ENCODE measurements at places on chromosomes 1 and 21.

DNA sequence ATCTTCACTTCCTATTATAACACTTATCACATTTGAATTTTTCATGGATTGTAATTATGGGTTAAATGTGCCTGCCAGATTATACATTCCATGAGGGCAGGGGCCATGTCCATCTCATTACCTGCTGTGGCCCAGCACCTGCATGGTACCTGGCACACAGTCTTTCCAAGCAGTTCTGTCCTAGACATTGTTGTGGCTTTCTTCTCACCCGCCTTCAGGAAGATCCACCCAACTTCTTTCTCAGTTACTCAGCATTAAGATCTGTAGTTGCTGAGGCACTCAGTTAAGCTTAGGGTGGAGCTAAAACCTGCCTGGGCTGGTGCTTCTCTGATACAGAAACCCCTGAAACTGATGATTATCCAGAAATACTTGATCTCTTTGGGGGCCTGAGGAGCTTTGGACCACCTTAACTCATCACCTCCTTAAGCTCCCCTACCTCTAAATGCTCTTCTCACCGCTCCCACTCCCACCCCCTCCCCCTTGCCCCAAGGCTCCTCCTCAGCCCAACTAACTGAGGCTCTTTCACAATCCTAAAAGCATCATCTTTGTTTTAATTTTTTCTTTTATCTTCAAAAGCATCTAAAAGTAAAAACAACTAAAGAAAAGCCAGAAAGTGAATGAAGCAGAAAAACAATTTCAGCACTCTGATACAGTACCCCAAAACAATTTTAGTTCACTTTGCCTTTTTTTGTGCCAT, 190.6 kb downstream of the FGGY start:
- no peak for DNase-seq

DNA sequence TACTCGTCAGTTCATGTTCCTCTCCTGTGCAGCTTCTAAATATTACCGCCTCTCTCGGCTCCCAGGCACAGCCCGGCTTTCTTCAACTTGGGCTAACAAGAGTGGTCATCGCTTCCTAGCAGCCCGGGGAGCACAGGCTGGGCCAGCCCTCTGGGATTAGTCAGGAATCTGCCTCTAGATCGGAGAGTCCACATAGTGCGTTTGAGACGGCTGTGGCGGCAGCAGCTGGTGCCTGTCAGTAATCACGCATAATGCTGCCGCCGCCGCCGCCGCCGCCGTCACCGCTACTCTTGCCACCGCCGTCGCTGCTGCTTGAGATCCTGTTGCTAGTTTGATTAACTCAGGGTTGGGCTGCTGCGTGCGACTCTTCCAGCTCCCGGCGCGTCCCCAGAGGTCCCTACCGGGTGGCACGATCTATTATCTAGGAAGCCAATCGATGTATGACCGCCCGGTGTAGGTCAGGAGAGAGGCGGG, at the start of gene RXRG:
Gene RXRG, minus strand, starts transcription at position 230 of the 474 bp plus-strand sequence. CDS start 233 bp downstream, outside the sequence.
- DNase-seq = peak; percentile 3

GRCh38 chr1:157035121-157035520, 10.4 kb downstream of the ARHGEF11 start:
- no peak for DNase-seq

GRCh38 chr21:36350282-36350910, 30.4 kb downstream of the MORC3 start:
- peak; percentile 37 for DNase-seq

- no peak for DNase-seq
Measured at GRCh38 chr1:63969441-63969901, 195.7 kb downstream of the ROR1 start.

DNA sequence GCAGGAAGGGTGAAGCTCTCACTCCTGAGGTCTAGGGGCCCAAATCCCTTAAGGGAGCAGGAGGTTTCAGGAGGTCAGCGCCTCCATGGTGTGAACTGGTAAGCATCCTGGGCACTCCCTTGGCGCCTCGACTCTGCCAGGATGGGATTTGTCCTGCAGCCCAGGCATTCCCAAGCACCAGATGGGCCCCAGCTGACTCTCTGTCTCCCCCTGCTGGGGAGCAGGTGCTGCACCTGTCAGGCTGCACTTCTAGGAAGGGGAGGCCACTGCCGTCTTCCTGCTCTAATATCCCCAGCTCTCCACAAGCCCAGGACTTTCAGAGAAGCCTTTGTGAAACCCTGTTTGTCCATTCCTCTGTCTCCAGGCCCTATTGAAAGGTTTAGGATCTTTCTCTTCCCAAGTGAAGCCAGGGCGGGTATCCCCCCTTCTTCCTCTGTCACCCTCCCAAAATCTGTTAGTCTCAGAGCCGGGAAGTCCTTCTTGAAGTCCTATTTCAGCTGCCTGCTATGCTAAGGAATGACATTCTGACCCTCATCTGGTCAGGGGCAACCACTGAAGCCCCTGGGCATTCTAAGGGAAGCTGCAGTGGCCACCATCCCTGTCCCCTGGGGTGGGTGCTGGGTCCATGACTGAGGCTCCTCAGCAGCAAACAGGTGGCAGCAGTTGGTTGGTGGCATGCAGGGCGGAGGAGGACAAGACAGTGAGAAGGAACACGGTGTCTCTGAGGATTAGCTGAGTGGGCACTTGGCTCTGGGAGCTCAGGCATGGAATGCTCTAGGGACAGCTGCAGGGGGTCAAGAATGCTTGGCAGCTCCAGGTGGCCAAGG, 3.2 kb downstream of the MYBPH start:
- DNase-seq = peak; percentile 50

DNA sequence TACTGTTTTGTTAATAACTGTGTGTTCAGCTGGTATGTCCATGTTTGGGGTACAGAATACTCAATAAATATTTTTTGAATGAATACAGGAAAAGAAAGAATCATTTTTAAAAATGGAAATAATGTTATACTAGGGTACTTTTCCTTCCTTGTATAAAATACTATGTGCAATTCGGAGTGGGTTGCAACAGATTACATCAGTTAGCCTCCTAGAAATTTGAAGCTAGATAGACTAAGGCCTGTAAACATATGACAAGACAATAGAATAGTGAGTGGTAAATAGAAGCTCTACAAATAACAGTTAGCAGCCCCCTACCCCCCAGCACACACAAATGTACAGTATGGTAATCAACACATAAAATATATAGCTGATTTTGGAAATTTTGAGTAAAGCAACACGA, 195.9 kb downstream of the KCNT2 start:
- DNase-seq = no peak

DNA sequence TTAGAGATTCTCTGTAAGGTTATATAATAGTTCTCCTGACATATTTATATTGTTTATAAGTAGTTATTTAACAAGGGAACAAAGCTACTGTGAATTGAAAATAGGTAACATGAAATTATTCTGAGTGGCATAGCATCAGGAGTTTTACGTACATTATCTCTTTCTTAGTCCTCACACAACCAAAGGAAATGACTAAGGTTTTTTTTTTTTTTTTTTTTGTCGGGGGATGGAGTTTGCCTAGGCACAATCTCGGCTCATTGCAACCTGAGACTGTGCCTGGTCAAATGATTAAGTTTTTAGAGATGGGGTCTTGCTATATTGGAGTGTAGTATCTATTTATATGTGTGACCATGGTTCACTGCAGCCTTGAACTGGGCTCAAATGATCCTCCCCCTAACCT, 24.9 kb downstream of the TMED5 start:
- DNase-seq = no peak

DNA sequence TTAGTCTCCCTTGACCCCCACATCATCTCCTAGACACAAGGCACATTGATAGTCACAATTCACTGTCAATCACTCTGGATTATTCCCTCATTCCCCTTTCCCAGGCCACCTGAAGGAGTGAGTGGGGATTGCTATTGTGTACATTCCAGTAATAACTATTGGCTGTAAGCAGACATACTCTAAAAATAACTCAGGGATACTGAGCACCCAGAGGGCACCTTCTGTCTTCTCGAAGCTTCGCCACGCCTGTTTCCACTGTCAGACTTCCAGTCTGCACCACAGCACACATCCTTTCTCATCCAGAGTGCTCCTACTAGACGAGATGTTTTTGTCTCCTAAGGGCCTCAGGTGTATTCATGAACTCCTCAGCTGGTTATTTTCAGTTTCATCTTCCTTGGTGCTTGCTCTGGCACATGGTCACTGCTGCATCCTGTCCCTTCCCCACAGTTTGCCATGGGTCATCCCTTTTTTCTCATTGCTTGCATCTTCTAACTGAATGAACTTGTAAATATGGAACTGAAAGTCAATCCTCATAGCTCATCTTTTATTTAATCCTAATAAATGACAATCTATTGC, 848 bp upstream of the APOBEC4 start:
- no peak for DNase-seq

DNA sequence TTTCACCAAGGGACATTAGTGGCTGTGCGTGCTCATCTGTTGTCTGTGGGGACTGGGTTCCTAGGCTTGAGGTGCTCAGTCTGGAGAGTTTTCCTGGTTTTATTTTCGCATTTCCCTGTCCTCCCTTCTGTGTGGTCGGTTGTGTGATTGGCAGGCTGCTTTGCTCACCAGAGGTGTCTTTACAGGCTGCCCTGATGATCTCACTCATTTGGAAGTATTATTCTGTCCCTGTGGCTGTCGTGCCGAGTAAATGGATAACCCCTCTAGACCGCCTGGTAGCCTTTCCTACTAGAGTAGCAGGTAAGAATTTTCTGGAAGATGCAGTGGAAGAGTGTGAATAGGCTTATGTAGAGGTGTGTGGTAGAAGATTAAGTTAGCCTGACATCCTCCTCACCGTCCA, 44.1 kb upstream of the HMGN1 start:
- no peak for DNase-seq

DNA sequence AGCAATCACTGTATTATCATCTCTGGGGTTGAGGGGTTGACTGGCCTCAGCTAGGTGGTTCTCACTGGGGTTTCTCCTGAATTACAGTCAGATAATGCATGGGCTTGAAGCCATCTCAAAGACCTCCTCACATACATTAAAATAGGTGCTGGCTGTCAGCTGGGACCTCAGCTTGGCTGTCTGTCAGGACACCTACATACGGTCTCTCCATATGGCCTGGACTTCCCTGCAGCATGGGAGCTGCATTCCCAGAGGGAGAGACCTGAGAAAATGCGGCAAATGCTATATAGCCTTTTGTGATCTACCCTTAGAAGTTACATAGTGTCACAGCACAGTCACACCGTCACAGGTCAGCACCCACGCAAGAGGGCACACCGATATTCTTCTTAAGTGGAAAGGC, 93.6 kb downstream of the TSEN15 start:
- DNase-seq = no peak

- peak; percentile 40 for DNase-seq
Measured at GRCh38 chr1:19433719-19433998, 51.7 kb downstream of the CAPZB start.

DNA sequence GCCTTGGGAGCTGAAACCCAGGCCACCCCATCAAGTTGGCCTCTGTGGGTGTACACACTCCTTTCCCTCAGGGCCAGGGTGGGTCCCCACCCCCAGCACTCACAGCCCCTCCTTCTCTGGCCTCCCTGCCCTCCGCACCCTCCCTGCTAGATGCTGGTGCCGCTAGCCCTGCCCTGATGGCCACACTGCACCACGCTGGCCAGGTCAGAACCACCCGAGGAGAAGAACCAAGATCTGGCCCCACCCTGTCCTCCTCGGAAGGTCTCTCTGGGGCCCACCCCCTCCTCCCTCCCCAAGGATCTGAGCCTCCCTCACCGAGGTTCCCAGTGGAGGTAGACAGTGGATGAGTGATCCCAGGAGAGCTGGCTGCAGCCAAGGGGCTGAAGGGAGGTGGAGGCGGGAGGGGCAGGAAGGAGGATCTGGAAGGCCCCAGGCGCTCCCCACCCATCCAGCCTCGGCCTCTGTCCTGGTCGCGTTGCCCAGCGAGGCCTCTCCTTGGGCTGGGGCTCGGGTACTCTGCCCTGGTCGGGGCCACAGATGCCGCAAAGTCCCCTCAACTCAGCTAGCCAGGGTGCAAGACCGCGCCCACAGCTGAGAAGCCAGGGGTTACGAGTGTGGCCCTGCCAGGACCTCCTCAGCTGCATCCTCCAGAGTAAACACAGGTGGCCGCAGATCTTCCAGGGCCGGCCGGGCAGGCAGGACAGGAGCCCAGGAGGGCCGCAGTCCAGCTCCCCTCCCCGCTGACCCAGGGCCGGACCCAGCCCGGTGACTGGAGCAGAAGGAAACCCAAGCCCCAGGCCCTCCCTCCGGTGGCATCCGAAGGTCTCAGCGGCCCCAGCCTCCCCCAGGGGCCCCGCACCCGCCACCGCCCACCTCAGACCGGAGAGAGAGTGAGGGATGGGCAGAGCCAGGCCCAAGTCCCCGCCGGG, 5.2 kb downstream of the B3GALT6 start:
- no peak for DNase-seq

GRCh38 chr1:179017383-179018326, 8.0 kb upstream of the FAM20B start:
- DNase-seq = no peak

GRCh38 chr1:248752161-248753028, 3.2 kb downstream of the LYPD8 start:
- DNase-seq = no peak

DNA sequence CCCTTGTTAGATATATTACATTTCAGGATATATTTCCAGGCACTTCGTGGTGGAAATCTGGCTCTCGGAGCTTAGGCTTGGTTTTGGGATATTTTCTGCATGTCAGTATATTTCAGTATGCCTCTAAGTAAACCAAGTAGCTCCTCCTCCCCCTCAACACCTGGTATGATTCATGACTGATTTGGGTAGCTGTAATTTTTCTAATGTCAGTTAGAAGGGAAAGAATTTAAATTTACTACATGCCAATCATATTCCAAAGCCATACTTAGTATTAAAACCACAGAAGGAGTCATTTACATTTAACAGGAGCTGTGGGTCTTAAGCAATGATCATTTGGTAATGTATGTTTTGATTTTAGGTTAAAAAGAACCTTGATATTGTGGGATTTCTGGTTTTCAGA, 40.6 kb downstream of the ST6GALNAC3 start:
- DNase-seq = peak; percentile 92

DNA sequence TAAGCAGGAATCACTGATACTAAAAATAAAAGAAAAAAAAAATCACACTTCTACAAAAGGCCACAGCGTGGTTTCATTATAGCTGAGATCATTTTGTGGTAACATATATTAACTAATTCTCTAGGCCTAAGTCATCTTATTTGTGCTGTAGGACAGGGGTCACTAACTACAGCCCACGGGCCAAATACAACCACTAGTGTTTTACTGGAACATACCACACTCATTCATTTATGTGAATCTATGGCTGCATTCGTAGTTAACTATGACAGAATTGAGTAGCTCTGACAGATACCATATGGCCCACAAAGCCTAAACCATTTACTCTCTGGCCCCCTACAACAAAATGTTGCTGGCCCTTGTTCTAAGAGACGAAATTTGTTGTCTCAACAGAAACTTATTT, 224.4 kb downstream of the VAV3 start:
- peak; percentile 12 for DNase-seq

Data from fibroblast of upper back skin (primary cell).